ENCODE measurements at places on chromosomes 6 and 20.

GRCh38 chr20:37390503-37390890 is 44.6 kb downstream of the SRC start:
- DNase-seq, result no peak

DNA sequence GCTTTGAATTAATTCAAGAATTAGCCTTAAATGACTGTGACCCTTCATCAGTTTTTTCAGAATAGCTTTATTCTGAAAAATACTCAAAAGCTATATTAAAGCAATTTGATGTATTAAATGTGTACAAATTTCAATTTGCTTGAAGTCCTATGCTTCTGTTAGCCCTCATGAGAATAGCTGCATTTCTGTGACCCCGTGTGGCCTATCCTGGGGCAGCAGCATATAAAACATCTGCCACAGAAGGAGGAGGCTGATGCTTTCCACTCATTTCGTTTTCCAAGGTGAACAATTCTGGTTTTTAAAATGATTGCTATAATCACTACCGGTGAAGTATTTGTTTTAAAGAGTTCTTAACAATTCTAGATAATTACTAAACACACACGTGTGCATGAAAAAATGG is 360.3 kb downstream of the BTBD9 start:
- no peak for DNase-seq

- DNase-seq, result no peak
These were observed 156.2 kb downstream of the QKI start for GRCh38 chr6:163570579-163571231.

DNA sequence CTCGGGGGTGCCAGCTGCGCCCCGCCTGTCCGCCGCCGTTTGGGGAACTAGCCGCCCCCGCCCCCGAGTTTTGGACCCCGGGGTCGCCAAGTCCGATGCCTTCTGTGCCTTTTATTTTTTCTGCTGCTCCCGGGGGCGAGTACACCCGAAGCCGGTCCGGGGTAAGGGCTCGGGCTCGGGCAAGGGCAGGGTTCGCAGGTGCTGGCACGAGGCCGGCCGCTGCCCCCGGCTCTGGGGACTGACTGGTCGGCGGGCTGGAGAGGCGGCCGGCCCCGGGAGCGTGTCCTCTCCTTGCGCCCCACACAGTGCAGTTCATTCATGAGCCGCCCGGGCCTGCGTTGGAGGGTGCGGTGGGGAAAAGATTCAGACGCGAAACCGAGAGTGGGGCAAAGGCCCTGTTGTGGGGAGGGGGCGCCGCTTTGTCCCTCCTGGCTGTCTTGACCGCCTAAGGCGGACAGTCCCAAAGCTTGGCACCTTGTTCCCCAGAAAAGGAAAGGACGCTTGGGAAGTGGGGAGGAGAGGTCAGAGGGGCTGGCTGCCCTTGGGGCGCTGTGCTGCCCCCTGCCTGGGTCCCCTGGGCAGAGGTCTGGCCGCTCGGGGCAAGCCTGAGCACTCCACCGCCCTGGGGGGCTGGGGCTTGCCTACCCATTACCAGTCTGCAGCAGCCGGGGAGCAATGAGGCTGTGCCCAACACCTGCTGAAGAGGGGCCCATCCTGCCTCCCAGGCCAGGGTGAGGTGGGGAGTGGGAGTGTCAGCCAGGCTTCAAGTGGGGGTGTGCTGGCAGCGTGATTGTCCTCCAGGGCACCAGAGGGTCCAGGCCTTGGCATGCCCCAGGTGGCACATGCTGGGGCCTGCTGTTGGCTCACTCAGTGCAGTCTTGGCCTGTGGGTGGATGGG is 915 bp downstream of the TMEM63B start:
- no peak for DNase-seq

GRCh38 chr6:19757036-19757435 is 80.1 kb upstream of the ID4 start:
- no peak for DNase-seq

GRCh38 chr6:21665392-21666200 is 72.0 kb downstream of the SOX4 start:
- no peak for DNase-seq

- DNase-seq, result peak; percentile 27
These were observed 88.4 kb downstream of the HFE start for GRCh38 chr6:26175428-26176181.

DNA sequence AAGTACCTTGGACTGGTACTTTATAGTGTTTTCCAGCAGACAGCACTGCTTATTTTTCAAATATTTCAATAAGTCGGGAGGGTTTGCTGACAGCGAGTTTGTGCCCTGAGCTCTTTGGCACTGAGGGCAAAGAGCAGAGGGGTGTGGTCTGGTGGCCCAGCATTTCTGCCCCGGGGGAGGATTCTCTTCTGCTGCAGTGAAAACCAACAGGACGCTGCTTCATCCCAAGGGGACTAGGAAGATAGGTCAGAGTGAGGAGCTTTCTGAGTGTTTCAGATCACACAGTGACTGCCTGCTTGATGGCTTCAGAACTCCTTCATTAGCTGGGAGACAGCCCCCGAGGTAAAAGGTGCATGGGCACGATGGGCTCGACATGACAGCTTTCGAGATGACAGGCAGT is 8.6 kb downstream of the ULBP2 start:
- DNase-seq, result no peak

DNA sequence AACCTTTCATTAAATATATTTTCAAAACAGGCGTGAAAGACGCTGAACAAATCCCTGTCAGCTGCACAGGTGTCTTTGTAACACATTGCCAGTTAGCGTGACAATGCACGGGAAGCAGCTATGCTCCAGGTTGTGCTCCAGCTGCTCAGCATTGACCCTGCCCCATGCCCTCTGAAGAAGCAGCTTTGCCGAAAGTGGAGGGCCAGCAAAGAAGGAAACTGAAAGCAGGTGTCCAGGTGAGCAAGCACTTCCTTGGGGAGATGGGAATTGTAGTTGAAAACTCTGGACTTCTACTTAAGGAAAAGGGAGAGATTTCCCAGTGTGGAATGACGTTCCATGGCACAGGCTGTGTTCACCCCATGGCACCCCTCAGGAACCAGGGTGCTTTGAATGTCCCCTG is 125.7 kb downstream of the TTLL2 start:
- no peak for DNase-seq

DNA sequence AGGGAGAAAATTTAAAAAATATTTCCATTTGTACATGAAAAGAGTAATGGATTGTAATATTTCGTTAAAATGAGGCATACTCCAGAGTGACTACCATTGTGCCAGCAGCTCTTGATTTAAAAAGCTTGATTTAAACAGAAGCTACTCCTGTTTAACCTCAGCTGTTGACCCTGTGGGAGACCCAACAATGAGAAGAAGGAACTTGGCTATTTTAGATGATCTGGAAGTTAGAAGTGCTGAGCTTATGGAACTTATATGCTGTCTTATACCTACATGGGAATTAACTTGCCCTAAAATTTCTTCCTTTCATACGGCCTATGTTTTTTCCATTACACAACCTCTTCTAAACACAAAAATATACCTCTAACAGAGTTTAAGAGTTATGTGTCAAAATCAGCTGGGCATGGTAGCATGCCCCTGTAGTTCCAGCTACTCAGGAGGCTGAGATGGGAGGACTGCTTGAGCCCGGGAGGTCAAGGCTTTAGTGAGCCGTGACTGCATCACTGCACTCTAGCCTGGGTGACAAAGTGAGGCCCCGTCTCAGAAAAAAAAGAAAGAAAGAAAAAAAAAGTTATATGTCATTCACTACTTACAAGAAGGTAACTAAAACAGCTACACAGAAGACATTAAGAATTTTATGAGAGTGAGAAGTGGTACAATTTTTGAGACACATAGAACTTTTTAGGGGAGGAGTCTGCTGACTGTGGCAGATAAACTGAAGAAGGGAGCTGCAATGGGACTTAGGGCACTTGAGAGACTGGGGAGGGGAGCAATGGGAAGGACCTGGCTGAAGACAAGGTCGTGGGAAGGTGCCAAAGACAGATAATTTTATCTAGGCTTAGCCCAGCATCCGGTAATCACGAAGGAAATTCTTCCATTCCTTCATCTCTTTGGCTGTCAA is 139.9 kb downstream of the MYB start:
- DNase-seq, result no peak

- no peak for DNase-seq
These were observed 171.0 kb upstream of the CITED2 start for GRCh38 chr6:139545206-139546105.

GRCh38 chr6:117078624-117079023 is 186.7 kb upstream of the VGLL2 start:
- DNase-seq, result no peak

DNA sequence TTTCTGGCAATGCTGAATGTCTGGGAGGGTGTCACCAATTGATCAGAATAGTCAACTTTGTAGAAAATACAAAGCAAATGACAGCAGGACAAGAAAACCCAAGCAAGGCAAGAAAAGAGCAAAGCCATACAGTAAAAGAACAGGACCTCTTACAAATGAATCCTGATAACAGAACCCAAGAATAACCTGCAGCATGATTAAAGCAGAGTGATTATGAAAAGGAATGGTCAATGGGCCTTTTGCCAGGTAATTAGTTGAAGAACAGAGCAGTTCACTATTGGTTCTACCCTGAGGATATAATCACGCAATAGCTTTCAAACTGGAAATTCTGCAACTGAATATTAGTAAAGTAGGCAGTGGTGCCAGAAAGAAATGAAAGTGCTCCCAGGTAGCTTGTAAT is 319.8 kb downstream of the FRK start:
- DNase-seq, result no peak
